Breast epithelium (tissue), 4 donors: ENCODE measurements at places on chromosomes 16 and 17.

- H3K4me1 ChIP-seq, result no peaks in the 10 kb centered on the region
- H3K27ac ChIP-seq, result no peak overlapping the region
- H3K27me3 ChIP-seq, result no peaks in the 10 kb centered on the region
- no peaks in the 10 kb centered on the region for H3K36me3 ChIP-seq
Measured at GRCh38 chr17:36001862-36002603, 680 bp upstream of the CCL15 start.

DNA sequence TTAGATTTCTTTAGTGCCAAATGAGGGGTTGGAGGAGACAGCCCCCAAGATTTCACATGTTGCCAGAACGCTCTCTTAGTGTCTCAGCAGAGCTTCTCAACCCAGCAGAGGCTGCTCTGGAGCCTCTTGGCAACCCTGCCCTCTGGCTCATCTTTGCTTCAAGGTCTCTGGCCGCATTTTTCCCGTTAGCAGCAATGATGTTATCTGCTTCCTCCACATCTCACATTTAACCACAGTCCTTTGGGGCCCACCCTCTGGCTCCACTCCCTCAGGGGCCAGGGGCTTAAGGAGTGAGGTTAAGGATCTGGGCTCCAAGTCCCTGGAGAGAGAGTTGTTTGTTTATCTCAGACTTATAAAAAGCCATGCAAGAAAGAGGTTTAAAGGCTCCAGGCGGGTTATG is 3.3 kb upstream of the XYLT1 start:
- DNase-seq, result no peak
- H3K27me3 ChIP-seq, result no peaks in the 10 kb centered on the region

GRCh38 chr17:969811-970355 is 9.7 kb downstream of the NXN start:
- H3K27ac ChIP-seq, result no peak overlapping the region
- peak overlapping the region; percentile 7 for H3K4me3 ChIP-seq
- no peaks in the 10 kb centered on the region for H3K27me3 ChIP-seq
- no peaks in the 10 kb centered on the region for H3K4me1 ChIP-seq
- H3K36me3 ChIP-seq, result no peaks in the 10 kb centered on the region

- no peak overlapping the region for H3K4me3 ChIP-seq
- H3K27ac ChIP-seq, result no peak overlapping the region
- H3K27me3 ChIP-seq, result no peaks in the 10 kb centered on the region
- H3K36me3 ChIP-seq, result no peaks in the 10 kb centered on the region
- no peak for DNase-seq
Measured at GRCh38 chr17:32542186-32542585, 55.4 kb downstream of the CDK5R1 start.

- no peak overlapping the region for H3K27ac ChIP-seq
- H3K4me3 ChIP-seq, result no peak overlapping the region
- H3K36me3 ChIP-seq, result no peaks in the 10 kb centered on the region
Measured at GRCh38 chr17:2282297-2282873, 21.2 kb downstream of the SMG6 start.

DNA sequence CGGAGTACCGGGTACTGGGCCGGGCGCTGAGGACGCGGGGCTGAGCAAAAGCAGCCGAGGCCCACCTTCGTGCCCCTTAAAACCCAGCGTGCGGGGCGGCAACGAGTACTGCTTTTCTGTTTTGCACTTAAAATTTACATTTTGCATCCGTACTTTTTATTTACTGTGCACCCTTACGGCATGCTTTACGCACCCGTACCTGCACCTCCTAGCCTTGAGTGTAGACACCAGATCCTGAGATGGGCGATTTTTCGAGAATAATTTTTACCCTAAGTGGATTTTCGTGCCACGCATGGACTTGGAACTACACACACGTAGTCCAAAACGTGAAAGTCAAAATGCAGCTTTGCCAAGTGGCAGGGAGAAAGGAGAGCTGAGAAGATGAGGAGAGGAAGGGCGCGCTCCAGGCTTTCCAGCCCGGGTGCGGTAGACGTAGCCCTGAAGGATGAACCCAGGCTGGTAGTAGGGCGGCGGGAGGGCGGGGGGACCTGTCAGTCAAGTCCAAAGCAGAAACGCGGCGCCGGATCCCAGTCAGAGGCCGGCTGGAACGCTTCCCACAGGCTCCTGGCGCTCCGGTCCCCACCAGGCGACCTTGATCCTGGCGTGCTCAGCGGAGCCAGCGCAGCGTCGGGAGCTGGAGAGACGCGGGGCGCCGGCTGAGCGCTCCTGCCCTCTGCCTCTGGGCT is 1.2 kb upstream of the CBLN1 start:
- H3K36me3 ChIP-seq, result no peaks in the 10 kb centered on the region
- no peak for DNase-seq
- peaks cover 7% of the 10 kb centered on the region for H3K27me3 ChIP-seq
- H3K4me1 ChIP-seq, result no peaks in the 10 kb centered on the region
- H3K4me3 ChIP-seq, result peak overlapping the region; percentile 68
- no peak overlapping the region for H3K27ac ChIP-seq
